ENCODE measurements at places on chromosomes 13 and 19.

DNA sequence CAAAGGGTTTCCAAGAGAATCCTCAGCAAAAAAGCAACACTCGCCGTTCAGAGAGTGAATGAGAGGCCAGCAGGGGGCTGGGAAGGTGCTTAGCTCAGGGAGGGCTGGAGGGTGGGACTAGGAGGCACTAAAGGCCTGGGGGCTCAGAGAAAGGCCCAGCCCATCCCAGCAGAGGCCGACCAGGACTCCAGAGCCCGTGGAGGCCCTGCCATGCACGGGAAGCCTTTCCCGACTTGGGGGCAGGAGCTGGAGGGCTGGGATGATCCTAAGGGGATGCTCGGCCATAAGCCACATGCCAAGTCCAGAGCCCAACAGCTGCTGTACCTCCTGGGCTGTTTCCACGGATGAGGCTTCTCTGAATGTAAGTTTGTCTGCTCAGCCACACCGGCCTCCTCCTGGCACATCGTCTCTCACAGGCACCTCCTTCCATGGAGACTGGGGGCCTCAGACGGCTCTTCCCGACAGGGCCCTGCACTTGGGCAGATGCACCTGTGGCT lies 19.5 kb downstream of the RASA3 start:
- peak; percentile 48 for DNase-seq
- no peaks in the 10 kb centered on the region for H3K36me3 ChIP-seq
- no peak overlapping the region for H3K27ac ChIP-seq
- no peak overlapping the region for H3K4me3 ChIP-seq
- H3K4me1 ChIP-seq = peaks cover 21% of the 10 kb centered on the region
- no peaks in the 10 kb centered on the region for H3K27me3 ChIP-seq

DNA sequence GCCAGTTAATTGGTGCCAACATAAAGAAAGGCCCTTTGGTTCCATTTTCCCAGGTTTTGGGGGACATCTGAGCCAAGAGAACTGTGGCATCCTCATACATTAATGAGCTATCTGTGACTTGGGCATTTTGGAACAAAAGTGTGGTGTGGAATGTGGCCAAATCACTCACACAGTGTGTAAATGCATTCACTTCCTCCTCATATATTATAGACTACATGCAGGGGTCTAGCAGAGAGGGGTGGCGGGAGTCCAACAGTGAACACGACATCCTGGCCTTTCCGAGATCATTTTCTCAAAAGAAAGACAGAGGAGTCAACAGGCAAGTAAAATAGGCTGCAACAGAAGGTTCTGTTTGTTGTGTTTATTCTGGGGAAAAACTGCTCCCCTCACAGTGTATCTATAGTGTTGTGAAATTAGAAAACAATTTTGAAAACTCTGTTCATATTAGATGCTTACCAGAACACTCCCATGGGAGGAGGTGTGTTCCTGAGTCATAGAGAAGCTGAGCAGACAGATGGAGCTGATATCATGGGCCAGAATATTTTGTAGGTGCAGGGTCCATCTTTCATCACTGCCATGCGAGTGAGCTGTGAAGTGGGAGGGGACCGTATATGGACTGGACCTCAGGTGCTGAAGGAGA lies 36.9 kb downstream of the PABPC3 start:
- H3K4me3 ChIP-seq = no peak overlapping the region
- peaks cover 8% of the 10 kb centered on the region for H3K27me3 ChIP-seq
- H3K36me3 ChIP-seq = no peaks in the 10 kb centered on the region

GRCh38 chr19:6068711-6069110 lies 41.6 kb downstream of the RFX2 start:
- H3K4me3 ChIP-seq = no peak overlapping the region
- peak; percentile 25 for DNase-seq
- peaks cover 42% of the 10 kb centered on the region for H3K4me1 ChIP-seq
- H3K27me3 ChIP-seq = no peaks in the 10 kb centered on the region
- peak overlapping the region; percentile 36 for H3K27ac ChIP-seq
- H3K36me3 ChIP-seq = no peaks in the 10 kb centered on the region

- peaks cover 23% of the 10 kb centered on the region for H3K4me1 ChIP-seq
- no peak for DNase-seq
- H3K27ac ChIP-seq = no peak overlapping the region
- H3K4me3 ChIP-seq = peak overlapping the region; percentile 66
- H3K36me3 ChIP-seq = no peaks in the 10 kb centered on the region
Observed at GRCh38 chr13:21672287-21672680, 1.4 kb downstream of the FGF9 start.

GRCh38 chr19:32901504-32902161 lies 32.1 kb upstream of the SLC7A9 start:
- DNase-seq = no peak
- no peak overlapping the region for H3K4me3 ChIP-seq
- H3K4me1 ChIP-seq = no peaks in the 10 kb centered on the region
- peaks cover 28% of the 10 kb centered on the region for H3K36me3 ChIP-seq
- H3K27ac ChIP-seq = no peak overlapping the region

DNA sequence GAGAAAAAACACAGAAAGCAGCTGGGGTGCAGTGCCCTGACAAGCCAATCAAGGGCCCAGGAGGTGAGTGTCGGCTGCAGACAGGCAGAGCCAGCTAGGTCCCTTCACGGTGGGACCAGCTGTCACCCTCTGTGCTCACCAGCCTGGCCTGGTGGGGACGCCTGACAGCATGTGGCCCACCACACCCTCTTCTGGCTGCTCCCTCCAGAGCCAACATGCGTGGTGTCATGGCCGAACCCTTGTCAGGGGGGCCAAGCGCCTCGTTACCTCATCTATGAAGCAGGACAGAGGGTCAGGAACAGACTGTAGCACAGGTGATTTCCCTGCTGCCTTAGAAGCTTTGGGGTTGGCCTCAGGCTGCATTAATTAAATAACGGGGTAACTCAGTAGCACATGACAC lies 40.0 kb upstream of the ISYNA1 start:
- H3K4me3 ChIP-seq = no peak overlapping the region
- peak overlapping the region; percentile 85 for H3K27ac ChIP-seq
- no peak for DNase-seq
- no peaks in the 10 kb centered on the region for H3K36me3 ChIP-seq
- H3K4me1 ChIP-seq = peaks cover 70% of the 10 kb centered on the region

- peaks cover 4% of the 10 kb centered on the region for H3K27me3 ChIP-seq
- DNase-seq = no peak
- H3K36me3 ChIP-seq = no peaks in the 10 kb centered on the region
Observed at GRCh38 chr13:91154558-91155353, 192.7 kb upstream of the MIR17HG start.

GRCh38 chr13:48165063-48165462 lies 67.9 kb upstream of the ITM2B start:
- H3K27ac ChIP-seq = no peak overlapping the region
- H3K4me3 ChIP-seq = no peak overlapping the region
- peaks cover 9% of the 10 kb centered on the region for H3K4me1 ChIP-seq
- no peaks in the 10 kb centered on the region for H3K27me3 ChIP-seq
- no peaks in the 10 kb centered on the region for H3K36me3 ChIP-seq

GRCh38 chr13:32989942-32990341 lies 26.3 kb upstream of the KL start:
- H3K36me3 ChIP-seq = no peaks in the 10 kb centered on the region
- no peaks in the 10 kb centered on the region for H3K4me1 ChIP-seq
- DNase-seq = no peak
- H3K27me3 ChIP-seq = no peaks in the 10 kb centered on the region
- H3K4me3 ChIP-seq = no peak overlapping the region
- no peak overlapping the region for H3K27ac ChIP-seq

DNA sequence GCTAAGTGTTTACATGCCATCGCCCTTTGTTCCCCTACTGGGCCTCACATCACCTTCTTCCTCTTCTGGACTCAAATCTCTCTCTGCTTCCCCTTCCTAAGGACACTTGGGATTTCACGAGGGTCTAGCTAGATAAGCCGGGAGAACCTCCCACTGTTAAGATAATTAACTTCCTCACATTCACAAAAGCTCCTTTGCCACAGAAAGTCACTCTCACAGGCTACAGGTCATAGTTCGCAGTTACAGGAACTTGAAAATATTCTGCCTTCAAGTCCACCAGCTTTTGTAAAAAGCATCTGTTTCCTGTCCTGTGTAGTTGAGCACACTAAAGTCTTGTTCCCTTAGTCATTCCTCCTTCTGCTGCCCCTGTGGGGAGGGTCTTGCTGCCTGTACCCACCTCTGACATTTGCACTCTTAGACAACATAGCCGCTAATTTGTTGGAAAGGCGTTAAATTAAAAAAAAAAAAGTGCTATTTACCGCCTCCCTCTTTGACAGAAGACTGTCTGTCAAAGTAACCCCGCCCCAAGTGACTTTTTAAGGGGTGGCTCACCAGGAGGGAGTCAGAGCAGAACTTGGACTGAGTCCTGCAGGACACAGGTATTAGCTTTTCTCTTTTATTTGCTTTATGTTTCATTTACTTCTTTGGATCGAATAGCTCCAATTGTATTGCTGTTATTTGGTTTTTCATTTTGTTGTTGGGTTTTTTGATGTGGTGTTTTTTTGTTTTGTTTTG lies 26.8 kb upstream of the CEACAM21 start:
- H3K27me3 ChIP-seq = peaks cover 3% of the 10 kb centered on the region
- H3K36me3 ChIP-seq = no peaks in the 10 kb centered on the region
- H3K27ac ChIP-seq = peak overlapping the region; percentile 72
- no peak for DNase-seq
- H3K4me3 ChIP-seq = peak overlapping the region; percentile 44

DNA sequence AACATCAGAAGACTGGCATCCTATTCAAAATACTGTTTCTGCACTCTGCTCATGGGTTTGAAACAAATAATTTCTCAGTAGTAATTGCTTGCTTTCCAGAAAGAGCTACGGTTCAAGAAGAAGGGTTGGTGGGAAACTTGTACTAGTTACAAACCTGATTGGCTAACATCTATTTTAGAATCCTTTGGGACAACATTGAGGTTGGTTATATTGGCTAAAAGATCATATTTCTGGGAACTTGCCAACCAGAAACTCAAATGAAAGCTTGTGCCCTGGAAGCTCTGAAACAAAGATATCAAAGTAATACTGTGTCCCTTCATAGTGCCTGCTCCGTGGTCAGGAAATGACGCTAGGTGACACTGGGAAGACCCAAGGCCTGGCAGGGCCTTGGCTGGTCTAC lies 141.7 kb downstream of the LACC1 start:
- H3K27ac ChIP-seq = no peak overlapping the region
- peaks cover 8% of the 10 kb centered on the region for H3K4me1 ChIP-seq
- DNase-seq = no peak
- H3K27me3 ChIP-seq = no peaks in the 10 kb centered on the region
- H3K36me3 ChIP-seq = no peaks in the 10 kb centered on the region

DNA sequence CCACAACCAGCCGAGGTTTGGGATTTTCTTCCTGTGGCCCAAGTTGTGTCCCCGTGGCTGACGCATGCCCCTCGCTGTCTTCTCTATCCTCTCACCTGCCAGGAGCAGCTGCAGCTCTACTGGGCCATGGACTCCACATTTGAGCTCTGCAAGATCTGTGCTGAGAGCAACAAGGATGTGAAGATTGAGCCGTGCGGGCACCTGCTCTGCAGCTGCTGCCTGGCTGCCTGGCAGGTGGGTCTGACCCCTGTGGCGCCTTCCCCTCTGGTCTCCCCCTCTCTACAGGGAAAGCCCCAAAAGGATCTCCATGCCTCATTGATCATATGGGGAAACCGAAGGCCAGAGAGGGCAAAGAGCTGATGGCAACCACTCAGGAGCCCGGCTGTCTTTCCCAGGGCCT lies 14.6 kb downstream of the CBLC start:
- no peak for DNase-seq
- H3K27me3 ChIP-seq = no peaks in the 10 kb centered on the region
- H3K4me3 ChIP-seq = no peak overlapping the region
- no peaks in the 10 kb centered on the region for H3K36me3 ChIP-seq
- H3K27ac ChIP-seq = no peak overlapping the region

DNA sequence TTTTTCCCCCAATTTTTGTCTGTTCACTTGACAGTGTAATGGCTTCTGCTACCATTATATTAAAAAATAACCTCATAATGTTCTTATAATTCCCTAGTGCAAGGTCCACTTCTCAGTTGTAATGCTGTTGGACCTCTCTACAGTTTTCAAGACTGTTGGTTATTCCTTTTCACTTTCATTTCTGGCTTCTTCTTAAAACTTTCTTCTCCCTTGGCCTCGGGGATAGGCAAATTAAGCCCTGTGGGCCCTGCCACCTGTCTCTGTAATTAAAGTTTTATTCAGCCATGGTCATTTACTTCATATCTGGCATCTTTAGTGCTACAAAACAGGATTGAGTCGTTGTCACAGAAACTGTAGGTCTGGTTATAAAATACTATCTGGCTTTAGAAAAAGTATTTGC lies 313.5 kb downstream of the KLF12 start:
- DNase-seq = no peak
- H3K27ac ChIP-seq = no peak overlapping the region
- no peaks in the 10 kb centered on the region for H3K4me1 ChIP-seq
- H3K36me3 ChIP-seq = no peaks in the 10 kb centered on the region
- H3K27me3 ChIP-seq = no peaks in the 10 kb centered on the region

GRCh38 chr19:1158885-1159448 lies 15.1 kb downstream of the SBNO2 start:
- peaks cover 2% of the 10 kb centered on the region for H3K36me3 ChIP-seq
- H3K4me3 ChIP-seq = no peak overlapping the region
- peak; percentile 61 for DNase-seq
- H3K27ac ChIP-seq = no peak overlapping the region
- peaks cover 32% of the 10 kb centered on the region for H3K4me1 ChIP-seq
- H3K27me3 ChIP-seq = no peaks in the 10 kb centered on the region

DNA sequence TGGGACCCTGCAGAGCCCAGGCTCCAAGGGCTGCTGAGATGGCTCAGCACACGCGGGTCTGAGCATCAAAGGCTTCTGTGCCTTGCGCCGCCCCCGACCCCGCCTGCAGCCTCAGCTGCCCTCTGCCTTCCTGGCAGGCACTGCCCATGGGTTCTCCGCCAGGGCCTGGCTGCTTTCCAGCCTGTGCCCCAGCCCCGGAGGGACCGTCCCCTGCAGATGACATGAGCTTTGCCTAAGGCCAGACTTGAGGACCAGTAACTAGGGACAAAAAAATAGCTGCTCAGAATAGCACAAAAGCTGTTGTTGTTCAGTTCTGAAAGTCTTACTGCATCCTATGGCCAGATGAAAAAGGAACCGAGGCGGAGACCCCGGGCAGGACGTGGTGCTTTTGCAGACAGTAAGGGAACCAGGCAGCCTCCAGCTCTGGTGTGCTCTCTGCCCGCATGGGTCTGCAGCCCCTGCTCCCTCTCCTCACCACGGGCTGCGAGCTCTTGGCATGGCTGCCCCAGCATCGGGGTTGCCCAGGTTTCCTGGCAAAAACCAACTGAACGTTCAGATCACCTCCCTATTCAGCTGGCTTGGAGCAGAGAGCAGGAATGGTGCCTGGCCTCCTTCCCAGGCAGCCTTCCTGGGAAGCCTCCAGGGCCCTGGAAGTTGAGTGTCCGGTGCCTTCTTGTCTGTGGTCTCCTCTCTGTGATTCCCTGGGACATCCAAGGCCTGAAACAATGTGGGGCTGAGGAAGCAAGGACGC lies 12.5 kb upstream of the CFAP97D2 start:
- H3K27ac ChIP-seq = no peak overlapping the region
- H3K4me3 ChIP-seq = no peak overlapping the region
- no peaks in the 10 kb centered on the region for H3K27me3 ChIP-seq
- no peak for DNase-seq

DNA sequence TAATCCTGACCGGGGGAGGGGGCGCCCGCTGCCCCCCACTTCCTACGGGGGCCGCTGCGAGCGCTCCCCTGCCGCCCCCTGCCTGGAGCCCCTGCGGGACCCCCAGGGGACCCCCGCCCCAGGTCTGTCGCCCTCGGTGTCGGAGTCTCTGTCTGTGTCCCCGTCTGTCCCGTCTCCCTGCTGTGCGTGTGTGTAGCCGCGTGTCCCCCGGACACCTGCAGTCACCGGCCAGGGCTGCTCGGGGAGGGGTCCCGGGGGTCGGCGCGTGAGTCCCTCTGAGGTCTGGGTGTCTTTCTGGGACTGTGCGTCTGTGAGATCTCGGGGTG lies 7.7 kb upstream of the NFIC start:
- H3K27me3 ChIP-seq = no peaks in the 10 kb centered on the region
- DNase-seq = no peak
- H3K4me1 ChIP-seq = peaks cover 11% of the 10 kb centered on the region
- no peaks in the 10 kb centered on the region for H3K36me3 ChIP-seq

GRCh38 chr19:39084732-39085080 lies 538 bp downstream of the ACP7 start:
- peaks cover 9% of the 10 kb centered on the region for H3K4me1 ChIP-seq
- H3K36me3 ChIP-seq = no peaks in the 10 kb centered on the region
- DNase-seq = no peak
